ENCODE measurements at places on chromosomes 16 and 17.

DNA sequence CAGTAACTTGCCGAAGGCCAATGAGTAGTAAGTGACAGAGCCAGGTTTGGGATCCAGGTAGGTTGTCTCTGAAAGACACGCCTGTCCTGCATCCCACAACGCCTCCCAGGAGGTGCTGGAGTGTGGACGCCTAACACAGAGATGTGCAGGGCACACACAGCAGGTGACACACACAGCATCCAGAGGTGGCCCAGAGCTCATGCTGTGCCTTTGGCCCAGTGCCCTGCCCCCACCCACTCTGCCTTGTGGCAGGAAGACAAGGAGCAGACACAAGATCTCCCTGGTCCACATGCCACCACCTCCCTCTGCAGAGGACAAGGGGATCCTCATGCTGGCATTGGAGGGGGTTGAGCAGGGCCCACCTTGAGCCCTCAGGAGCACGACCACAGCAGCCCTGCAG, 14.7 kb upstream of the STH start:
- no peak for DNase-seq

- DNase-seq: no peak
Measured at GRCh38 chr17:49231563-49231894, 942 bp upstream of the PHOSPHO1 start.

- DNase-seq: no peak
Measured at GRCh38 chr17:4974115-4974670, 6.6 kb upstream of the SPAG7 start.

GRCh38 chr17:2707721-2708584, 3.6 kb downstream of the CLUH start:
- no peak for DNase-seq

DNA sequence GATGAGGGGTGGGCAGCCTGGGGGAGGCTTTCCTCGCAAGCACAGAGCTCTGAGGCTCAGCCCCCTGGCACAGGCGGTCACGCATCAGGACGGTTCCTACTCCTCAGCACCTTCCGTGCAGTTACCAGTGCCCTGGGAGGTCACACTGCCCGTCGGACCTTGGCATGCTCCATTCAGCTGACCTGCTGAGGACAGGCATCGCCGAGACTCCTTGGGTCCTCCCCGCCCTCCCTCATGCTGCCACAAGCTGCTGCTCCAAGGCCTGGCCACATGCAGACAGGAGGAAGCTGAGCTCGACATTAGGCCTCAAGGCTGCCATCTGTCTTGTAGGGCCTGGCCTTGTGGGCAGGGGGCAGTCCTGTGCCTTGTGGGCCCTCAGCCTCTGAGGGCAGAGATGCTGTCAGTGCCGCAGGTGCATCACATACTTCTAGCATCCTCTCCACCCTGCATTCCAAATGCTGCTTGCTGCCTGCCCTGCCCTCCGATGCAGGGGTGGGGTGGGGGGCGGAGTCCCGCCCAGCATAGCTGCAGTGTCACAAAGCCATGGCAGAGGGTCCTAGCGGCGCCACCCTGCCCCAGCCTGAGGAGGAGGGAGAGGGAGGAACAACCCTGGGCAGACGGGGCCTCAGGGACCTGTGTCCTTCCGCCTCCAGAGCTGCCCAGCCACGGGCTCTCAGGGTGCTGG, 9.3 kb downstream of the C16orf90 start:
- no peak for DNase-seq

DNA sequence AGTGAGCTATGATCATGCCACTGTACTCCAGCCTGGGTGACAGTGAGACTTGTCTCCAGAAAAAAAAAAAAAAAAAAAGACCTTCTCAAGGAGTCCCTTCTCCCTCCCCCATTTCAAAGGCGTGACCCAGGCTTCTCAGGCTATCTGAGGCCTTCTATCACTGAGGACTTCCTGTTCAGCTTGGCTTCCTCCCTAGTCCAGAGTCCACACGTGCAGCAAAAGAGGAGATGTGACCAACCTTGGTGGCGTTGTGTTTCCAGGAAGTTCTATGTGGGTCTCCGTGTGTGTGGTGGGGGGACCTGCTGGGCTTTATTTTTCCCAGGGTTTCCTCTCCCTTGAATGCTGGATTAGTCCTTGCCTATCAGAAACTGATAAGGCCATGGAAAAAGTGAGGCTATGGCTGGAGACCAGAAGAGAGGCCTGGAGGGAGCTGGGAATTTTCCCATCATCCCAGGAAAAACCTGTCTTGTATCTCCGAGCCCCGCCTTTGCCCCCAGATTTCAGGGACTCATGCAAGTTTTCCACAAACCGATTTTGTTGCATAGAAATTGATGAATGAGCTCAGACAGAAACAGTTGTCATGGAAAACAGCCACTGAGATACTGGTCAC, 148.1 kb downstream of the SALL1 start:
- no peak for DNase-seq

DNA sequence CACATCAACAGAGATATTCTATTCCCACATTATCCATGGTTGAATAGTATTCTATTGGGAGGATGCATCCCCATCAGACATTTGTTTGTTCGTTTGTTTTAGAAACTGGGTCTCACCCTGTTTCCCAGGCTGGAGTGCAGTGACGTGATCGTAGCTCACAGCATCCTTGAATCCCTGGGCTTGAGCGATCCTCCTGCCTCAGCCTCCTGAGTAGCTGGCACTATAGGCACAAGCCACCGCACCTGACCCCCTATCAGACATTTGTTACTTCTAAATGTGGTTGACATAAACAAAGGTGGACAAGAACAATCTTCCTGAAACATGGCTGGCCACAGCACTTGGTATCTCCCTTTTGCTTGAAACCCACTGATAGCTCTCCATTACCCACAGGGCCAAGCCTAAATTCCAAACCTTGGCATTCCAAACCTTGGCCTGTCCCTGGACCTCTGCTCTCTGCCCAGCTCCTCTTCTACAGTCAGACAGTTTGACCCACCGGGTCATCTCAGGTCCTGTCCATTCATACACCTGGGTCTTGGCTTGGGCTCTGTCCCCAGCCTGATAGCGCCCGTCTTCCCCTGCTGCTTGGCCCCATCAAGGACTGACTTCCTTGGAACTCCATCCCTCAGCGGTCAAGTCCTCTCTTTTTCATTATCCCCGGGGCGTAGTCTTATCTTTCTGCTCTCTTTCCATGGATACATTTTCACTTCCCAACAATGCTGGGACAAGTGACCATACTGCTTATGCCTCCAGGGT, 1.5 kb upstream of the PRR29 start:
- DNase-seq: no peak

DNA sequence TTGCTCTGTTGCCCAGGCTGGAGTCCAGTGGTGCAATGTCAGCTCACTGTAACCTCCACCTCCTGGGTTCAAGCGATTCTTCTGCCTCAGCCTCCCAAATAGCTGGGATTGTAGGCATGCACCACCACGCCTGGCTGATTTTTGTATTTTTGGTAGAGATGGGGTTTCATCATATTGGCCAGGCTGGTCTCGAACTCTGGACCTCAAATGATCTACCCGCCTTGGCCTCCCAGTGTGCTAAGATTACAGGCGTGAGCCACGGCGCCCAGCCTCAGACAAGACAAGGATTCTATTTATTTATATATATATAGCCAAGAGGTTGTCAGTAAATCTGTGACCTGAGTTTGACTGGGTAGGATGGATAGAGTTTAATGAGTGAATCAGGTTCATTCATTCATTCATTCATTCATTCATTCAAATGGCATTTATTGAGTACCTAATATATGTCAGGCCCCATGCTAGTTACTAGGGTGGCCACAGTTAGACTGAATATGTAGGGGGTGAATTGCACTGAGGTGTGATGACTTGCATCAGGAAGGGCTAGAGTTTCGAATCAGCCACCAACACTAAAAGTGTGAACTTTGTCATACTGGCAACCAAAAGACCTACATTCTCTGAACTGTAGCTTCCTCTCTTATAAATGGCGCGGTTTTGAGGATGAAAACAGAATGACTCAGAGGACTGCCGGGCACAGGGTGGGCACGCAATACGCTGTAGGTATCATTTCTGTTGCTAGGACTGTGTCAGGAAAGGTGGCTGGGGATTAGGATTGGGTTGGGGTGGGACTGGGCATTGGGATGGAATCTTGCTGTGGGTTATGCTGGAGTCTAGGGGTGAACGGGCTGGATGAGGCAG, 37.8 kb downstream of the ITGAE start:
- DNase-seq: no peak

DNA sequence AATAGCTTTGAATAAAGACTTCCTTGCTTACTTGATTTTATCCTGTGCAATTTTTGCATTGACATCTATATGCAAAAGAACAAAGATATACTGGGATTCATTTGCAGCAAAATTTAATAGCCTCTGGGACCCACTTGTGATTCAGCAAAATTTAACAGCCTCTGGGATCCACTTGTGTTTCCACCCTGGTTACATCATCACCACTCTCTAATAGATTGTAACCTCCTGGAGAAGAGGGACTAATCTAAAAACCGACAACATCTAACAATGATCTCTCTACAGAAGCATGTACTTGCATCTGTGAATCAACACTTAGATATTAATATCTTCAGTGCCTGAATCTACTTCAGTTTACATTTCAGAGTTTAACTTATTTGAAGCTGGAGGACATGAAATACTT, 202.0 kb upstream of the CPHXL start:
- no peak for DNase-seq

DNA sequence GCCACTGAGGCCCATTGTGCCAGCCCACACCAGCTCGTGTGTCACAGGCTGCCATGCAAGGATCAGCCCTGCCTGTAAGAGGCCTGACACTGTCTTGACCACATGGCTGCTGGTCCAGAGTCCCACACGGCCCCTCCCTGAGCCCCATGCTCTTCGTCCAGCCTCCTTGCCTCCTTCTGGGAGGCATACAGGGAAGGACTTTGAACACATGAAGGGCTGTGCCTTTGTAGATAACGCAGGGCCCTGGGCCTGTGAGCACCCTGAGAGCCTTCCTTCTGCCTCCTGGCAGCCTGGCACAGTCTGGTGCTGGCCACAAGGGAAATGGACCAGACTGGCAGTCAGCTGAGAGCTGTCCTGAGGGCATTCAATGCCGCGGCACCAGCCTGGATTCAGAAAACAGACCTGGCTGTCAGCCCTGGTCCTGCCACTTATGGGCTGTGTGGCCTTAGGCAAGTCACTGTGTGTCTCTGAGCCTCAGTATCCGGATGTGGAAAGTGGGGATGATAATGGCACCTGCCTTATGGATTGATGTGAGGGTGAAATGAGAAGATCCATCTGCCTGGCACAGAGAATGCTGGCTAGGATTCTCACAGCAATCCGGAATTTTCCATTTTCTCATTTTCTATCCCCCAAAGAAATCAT, 19.2 kb upstream of the SPNS2 start:
- no peak for DNase-seq

- no peak for DNase-seq
Measured at GRCh38 chr16:47063011-47063724, 80.6 kb downstream of the NETO2 start.

GRCh38 chr16:78768718-78769117, 669.3 kb downstream of the WWOX start:
- DNase-seq: no peak

DNA sequence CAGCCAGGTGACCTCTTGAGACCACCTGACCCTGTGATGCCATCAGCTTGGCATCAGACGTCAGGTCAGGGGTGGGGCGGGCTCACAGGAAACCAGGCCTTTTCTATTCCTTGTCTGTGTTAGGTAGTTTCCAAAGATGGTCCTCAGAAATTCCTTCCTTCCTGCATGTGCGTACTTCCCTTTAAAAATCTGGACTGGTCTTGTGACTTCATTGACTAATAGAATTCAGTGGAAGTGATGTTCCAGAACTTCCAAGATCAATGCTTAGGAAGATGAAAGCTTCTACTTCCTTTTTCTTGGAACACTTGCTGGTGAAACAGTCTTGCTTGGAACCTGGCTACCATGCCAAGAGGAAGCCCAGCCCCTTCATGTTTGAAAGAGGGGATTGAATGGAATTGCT, 10.0 kb upstream of the N4BP1 start:
- DNase-seq: no peak

DNA sequence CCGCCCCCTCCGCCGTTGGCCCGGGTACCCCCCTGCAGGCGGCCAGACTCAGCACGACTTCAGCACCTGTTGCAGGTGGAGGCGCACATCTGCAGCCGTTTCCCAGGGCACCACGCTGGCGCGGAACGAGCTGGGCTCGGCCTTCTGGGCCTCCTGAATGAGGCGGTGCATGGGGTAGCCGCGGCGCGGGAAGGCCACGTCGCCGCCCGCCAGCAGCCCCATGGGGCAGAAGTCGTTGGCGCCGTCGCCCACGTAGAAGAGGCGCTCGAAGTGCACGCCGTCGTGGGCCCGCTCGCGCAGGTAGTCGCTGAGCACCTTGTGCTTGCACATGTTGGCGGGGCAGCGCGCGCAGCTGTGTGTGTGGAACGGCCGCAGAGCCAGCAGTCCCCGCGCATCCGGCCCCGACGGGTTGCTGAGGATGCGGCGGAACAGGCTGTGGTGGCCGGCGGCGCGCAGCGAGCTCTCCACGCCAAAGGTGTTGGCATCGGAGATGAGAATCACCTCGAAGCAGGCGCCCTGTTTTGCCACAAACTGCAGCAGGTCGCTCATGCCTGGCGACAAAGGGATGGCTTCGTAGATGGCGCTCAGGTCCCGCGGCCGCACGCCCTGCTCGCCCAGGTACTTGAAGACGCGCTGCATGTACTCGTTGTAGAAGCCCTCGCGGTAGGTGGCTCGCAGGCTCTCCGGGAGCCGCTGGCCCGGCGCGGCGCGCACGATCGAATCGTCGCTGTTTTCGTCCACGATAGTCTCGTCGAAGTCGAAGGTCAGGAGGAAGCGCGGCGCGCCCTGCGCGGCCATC, 6.2 kb downstream of the PHOSPHO1 start:
- DNase-seq: no peak

Measured in NCI-H1436 (cell line).